ENCODE measurements at places on chromosomes 12 and 14.
A peak's percentile ranks its signal among the peaks of the same experiment; 100 is the strongest.

- peak; percentile 69 for DNase-seq
These were observed 82.6 kb upstream of the TRAF3 start for GRCh38 chr14:102694530-102695166.

- no peak for DNase-seq
These were observed 226.6 kb upstream of the DIO3 start for GRCh38 chr14:101334656-101335055.

- DNase-seq = no peak
These were observed 134.8 kb downstream of the BCL11B start for GRCh38 chr14:99137001-99137700.

DNA sequence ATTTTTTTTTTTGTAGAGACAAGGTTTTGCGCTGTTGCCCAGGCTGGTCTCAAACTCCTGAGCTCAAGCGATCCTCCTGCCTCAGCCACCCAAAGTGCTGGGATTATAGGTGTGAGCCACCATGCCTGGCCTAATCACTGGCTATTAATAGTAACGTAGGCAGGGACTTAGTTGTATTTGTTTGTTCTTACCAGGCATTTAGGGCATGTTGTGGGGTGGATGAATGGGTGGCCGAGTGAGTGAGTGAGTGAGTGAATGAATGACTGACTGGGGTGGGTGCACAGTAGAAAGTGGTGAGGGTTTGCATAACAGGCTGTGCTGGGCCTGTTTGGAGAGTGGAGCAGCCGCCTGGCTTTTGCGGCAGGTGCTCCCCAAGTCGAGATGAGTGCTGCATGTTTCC lies 87.0 kb downstream of the FOXN4 start:
- no peak for DNase-seq

DNA sequence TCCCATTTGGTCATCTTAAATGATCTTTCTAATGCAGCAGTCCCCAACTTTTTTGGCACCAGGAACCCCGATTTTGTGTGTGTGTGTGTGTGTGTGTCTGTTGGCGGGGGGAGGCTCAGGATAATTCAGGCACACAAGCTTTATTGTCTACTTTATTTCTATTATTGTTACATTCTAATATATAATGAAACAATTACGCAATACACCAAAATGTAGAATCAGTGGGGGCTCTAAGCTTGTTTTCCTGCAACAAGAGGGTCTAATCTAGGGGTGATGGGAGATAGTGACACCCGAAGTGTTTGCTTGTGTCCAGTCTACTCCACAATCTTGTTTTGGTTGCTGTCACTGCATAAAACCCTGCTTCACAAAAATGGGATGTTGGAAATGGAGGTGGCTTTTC lies 621.1 kb upstream of the LRFN5 start:
- no peak for DNase-seq

DNA sequence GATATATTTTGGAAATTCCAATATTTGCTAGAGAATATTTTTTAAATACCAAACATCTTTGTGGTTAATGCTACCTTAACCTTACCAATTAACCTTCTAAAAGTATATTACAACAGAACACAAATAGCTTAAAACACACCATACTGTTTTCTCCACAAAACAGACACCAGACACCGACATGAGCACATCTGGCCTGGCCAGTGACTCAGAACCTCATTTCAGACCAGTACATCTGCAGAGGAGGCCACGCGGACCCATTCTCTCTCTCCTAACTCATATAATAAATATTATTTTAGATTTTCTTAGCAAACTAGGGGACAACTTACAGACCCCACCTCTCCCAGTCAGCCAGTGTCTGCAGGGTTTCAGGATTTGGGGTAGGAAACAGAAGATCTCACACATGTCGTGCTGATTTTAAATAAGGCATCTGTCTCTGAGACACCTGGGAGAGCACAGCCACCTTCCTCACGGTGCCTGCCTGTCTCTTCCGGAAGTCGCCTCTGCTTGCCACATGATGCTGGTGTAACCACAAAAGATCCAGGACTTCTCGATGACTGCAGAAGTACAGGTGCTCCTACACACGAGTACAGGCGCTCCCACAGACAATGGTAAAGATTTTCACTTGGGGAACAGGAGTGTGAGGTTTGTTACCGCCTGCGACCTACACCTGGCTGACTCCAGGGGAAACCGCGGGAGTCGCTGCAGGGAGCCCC lies 9.7 kb upstream of the ANKLE2 start:
- peak; percentile 9 for DNase-seq

DNA sequence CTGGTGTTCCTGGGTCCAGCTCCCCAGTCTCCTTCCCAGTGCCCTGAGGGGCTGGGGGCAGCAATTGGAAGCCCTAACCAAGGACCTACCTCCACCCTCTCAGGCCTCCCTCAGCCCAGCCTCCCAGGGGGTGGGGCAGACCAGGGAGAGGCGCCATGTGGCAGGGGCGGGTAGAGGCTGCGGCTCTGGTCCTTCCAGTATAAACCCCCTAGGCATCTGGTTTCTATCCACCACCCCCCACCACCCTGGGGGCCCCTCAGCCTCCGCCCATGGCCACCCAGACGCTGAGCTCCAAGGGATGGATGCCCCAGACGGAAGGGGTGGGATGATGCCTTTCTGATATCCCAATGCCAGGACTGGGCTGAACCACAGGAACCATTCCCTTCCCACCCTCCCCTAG lies 2.8 kb upstream of the SP7 start:
- DNase-seq = no peak

DNA sequence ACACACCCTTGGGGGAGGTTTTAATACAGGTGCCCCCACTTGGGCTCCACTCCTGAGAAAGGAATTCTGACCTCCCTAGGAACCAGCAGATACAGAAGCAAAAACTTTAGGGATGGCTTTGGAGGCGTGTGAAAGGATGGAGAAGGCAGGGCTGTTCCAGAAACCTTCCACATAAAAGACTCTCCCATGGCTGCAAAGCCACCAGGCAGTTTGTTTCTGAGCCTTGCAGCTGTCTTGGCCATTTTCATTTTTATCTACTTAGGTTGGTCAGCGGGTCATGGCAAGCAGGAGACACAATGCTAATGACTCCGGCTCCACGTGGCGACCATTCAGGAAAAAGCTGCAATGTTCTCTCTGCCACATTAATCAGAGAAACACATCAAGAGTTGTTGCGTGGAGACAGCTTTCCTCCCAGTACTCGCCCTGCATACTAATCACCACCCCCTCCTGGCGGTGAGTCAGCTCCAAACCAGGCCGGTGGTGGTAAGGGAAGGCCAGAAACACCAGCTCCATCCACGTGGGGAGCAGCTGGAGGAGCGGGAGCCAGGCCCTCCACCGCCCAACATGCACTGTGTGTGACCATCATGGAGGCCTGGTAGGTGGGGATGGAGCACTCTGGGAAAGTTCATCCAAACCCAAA lies 30.9 kb upstream of the IRF2BPL start:
- DNase-seq = peak; percentile 83

DNA sequence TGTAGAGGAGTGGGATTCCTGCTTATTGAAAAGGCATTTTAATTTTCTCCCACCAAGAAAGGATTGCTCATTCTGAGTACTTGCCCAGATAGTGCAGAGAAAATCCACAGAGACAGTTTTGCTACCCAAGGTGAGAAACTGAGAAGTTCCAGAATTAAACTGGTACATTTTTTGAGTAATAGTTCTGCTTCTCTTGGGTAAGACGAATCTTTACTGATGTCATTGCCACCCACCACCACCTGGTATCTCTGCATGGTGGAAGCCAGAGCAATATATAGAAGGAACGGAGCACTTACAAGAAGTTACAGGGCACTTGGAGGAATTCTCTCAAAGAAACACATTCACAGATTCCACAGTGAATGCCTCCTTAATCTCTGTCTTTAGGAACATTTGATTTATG lies 20.7 kb upstream of the FRMD6 start:
- DNase-seq = no peak

DNA sequence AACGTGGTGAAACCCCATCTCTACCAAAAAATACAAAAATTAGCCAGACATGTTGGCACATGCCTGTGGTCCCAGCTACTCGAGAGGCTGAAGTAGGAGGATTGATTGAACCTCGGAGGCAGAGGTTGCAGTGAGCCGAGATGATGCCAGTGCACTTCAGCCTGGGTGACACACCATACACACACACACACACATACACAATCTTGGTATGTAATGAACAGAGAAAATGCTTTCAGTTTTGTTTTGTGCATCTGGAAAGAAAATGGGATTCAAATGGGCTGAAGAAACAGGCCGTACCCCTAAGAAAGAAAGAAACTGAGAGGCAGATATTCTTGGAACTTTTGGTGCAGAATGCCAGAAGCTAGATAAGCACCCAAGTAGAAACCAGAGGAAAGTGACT lies 107.2 kb downstream of the PDE3A start:
- no peak for DNase-seq

- no peak for DNase-seq
These were observed 240.3 kb upstream of the TMPO start for GRCh38 chr12:98275131-98275475.

DNA sequence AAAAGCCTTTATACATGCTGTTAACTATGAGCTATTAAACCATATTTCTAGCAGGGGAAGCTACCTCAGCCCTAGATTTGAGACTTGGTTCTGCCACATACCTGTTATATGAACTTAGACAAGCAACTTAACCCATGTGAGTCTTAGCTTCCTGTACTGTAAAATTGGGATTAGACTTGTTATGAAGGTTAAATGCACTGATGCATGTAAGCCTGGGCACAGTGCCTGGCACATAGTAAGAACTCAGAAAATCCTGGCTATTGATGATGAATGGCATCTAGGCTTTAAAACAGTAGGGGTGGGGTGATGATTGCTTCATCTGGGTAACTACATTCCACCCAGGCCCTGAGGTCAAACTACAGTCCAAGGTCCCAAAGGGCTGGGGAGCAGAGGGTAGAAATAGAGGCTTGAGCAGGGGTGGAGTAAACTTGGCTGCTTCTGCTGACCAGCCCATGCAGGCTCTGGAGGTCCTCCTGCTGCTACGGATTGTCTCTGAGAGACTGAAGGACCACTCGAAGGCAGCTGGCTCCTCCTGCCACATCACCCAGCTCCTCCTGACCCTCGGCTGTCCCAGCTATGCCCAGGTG lies 11.3 kb downstream of the ESPL1 start:
- DNase-seq = no peak

DNA sequence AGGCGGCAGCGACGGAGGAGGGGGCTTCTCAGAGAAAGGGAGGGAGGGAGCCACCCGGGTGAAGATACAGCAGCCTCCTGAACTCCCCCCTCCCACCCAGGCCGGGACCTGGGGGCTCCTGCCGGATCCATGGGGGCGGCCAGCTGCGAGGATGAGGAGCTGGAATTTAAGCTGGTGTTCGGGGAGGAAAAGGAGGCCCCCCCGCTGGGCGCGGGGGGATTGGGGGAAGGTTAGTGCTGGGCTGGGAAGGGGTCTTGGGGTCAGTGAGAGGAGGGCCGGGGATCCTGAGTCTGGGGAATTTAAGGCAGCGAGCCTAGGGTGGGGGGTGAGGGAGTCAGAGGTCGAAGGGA lies 203 bp downstream of the NFATC4 start:
- DNase-seq = no peak

- no peak for DNase-seq
These were observed 122.4 kb downstream of the DACT1 start for GRCh38 chr14:58760121-58760520.

GRCh38 chr12:11667171-11667570 lies 17.7 kb downstream of the ETV6 start:
- DNase-seq = no peak

GRCh38 chr14:50001999-50002925 lies 109.4 kb downstream of the ARF6 start:
- DNase-seq = no peak

DNA sequence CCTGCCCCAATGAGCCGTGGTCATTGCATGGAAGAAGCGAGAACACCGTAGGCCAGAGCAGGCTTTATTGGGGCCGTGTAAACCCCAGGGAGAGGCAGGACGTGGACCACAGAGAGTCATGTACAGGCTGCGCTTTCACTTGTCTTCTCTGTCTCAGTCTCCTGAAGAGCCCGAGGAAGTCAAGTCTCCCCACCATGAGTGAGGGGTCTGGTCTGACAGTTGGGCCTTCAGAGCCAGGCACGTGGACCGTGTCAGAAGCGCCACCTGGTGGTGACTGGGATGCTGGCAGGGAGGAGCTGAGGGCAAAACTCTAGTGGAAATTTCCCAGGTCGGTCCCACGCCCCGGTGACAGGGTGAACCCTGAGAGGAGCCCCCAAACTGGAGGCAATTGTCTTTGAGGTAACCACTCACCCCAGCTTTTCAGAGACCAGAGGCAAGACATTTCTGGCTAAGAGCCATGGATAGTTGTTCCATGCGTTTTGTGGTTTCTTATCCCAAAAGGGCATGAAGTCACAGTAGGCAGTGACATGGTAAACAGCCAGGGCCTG lies 17.4 kb downstream of the RPS6KL1 start:
- no peak for DNase-seq

GRCh38 chr14:21231020-21231652 lies 38.1 kb downstream of the HNRNPC start:
- no peak for DNase-seq
